ENCODE measurements at places on chromosomes 5 and 9.

- no peak for DNase-seq
Observed at GRCh38 chr9:85443190-85443598, 298.6 kb downstream of the AGTPBP1 start.

GRCh38 chr9:137281345-137282116 lies 4.0 kb downstream of the TOR4A start:
- DNase-seq: no peak

GRCh38 chr5:139150367-139150999 lies 47.7 kb downstream of the SIL1 start:
- no peak for DNase-seq

DNA sequence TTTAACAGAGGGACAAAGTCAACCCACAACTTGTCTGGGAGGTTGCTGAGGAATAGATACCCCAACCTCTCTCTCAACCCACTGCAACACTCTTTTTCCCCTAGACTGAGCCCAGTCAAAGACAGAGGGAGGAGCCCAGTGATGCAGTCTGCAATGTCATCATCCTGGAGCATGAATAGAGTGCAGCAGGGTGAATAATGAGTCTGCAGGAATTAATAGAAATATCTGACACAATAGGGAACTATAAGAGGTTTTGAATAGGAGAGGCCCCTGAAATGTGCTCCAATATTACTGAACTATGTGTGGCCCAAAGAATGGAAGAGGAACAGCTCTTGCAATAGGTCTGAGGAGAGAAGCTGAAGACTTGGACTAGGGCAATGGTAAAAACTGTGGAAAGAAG lies 59.1 kb downstream of the PDCD1LG2 start:
- DNase-seq: peak; percentile 65

DNA sequence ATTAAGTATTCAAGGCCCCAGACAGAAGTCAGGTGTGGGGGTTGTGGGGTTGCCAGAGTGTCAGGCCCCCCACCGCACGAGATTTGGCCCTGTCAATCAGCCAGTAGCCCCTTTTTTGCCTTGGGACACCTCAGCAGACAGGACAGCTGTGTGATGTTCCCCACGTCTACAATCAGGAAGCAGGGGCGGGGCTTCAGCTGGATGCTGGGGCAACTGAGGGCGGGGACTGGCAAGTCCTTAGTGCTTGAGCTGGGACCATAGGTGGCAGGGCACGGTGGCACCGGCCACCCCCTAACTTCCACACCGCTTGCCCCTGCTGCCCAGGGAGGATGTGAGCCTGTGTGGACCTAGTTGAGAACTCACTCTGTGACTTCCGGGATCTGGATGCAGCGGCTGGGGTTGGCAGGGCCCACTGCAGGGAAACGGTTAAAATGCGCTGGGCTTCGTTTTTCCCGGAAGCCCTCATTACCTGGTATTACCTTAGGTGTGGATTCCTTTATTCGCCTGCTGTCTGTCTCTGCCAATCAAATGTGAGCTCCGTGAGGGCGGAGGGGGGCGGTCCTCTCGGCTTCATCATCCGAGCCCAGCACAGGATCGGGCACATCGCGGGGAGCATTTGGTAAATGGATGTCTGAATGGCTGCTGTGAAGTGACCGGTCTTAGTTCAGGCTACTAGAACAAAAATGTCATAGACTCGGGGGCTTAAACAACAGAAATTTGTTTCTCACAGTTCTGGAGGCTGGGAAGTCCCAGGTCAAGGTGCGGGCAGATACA lies 7.5 kb upstream of the GTF3C5 start:
- peak; percentile 83 for DNase-seq

DNA sequence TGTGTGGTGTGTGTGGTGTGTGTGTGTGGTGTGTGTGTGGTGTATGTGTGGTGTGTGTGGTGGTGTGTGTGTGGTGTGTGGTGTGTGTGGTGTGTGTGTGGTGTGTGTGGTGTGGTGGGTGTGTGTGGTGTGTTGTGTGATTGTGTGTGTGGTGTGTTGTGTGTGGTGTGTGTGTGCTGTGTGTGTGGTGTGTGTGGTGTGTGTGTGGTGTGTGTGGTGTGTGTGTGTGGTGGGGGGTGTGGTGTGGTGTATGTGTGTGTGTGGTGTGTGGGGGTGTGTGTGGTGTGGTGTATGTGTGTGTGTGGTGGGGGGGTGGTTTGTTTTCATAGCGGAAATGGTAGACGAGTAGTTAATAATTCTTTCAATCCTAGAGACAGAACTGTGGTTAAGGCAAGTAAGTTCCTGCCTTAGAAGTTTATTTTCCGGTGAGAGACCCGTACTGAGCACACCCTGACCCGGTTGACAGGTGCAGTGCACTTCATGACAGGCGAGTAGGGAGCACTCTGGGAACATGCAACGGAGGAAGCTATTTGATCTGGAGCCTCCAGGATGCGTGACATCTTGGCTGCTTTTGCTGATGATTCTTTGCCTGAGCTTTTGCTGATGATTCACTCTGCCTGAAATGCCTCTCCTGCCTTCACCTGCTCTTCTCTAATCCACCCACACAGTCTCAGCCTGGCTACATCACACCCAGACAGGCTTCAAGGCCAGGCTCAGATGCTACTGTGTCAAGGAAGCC lies 21.7 kb upstream of the FAT2 start:
- no peak for DNase-seq

DNA sequence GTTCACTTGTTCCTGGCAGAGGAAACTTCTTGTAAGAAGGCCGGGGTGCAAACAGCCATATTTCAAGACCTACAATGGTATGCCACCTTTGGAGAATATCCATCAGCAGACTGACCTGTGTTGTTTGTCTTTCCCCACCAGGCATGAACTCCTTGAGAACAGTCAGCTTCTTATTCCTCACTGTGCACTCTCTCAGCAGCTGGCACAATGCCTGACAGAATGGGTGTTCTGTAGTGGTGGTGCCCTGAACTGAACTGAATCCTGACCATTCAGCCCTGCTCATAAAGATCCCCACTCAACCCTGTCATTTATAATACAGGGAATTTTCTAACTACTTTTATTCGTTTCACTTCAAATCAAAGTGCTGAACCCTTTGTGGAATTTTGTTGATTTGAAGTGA lies 206.9 kb downstream of the COX7C start:
- no peak for DNase-seq

DNA sequence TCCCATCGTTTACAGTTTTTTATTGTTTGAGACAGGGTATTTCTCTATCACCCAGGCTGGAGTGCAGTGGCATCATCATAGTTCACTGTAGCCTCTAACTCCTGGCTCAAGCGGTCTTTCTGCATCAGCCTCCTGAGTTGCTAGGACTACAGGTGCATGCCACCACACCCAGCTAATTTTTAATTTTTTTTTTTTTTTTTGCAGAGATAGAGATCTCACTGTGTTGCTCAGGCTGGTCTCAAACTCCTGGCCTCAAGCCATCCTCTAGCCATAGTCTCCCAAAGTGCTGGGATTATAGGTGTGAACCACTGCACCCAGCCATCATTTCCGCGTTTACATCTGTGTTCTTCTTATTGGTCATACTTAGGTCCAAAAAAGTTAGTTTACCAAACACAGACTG lies 53.6 kb downstream of the FSD1L start:
- no peak for DNase-seq

DNA sequence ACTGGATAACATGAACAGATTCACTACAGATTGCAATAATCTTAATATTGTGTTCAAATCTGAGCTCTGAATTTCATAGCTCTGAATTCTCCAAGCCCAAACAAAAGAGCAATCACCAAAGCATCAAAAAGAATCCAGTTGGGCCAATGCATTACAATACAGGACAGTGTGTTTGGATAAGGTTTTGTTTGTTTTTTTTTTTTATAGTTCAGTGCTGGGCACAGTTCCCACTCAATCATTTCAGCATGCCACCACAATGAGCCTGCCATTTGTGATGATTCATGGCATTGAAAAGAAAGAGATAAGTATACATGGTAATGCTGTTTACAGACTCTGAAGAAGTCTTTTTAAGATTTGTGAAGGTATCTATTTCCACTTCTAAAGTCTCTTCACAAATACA lies 1.7 kb upstream of the HTR1A start:
- DNase-seq: no peak

DNA sequence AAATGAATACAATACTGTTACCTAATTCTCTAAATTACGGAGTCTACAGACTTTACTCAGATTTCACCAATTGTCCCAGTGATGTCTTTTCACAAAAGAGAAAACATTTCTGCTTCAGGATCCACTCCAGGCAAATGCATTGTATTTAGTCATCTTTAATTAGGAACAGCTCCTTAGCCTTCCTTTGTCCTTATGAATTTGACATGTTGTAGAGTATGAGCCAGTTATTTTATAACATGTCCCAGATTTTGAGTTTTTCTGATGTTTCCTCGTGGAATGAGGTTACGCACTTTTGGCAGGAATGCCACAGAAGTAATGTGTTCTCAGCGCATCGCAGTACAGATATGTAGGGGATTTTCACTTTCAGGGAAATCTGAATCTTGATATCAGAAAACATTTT lies 10.5 kb downstream of the HABP4 start:
- no peak for DNase-seq

DNA sequence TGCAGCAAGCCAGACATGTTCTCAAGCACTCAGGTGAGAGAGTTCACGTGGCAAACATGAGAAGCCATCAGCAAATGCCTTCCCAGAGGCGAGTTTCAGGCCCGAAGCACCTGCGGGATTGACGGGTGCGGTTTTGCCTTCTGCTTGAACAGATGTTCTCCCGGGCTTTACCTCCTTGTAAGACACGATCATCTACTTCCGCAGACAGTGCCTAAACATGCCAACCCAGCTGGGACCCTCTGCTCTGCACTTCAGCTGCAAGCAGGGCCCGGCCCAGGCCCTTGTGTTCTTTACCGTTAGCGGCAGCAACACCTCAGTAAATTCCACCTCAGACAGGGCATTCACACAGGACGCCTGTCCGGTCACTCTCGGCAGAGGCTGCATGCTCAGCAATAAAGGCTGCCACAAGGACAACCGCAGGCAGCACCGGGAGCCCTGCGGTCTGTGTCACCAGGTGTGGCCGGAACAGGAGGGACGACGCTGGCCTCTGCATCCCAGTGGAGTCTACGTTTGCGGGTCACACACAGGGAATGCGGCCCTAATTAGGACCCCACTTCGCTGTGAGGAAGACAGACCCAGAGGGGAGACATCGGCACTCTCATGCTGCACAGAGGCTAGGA lies 139.6 kb downstream of the ROR2 start:
- no peak for DNase-seq

DNA sequence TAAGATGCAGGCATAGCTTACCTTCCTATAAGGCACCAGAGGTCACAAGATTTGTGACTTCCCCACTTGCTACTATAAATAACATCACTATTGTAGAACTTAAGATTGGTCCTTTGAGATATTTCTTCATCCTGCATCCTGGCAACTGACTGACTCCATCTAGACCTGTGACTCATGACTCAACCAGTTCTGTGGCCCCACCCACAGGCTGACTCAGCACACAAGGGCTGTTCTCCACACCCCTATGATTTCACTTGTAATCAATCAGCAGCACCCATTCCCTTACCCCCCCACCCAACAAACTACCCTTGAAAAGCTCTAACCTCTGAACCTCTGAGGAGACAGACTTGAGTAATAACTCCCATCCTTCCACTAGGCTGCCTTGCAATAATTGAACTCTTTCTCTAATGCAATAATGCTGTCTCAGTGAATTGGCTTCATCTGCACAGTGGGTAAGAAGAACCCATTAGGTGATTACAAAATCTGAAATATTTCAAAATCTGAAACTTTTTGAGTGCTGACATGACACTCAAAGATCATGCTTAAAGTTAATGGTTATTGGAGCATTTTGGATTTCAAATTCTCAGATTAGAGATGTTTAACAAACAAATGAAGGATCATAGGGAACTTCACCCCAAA lies 296.7 kb downstream of the ARL15 start:
- DNase-seq: peak; percentile 54

GRCh38 chr9:14992081-14992480 lies 81.9 kb upstream of the FREM1 start:
- DNase-seq: peak; percentile 51

DNA sequence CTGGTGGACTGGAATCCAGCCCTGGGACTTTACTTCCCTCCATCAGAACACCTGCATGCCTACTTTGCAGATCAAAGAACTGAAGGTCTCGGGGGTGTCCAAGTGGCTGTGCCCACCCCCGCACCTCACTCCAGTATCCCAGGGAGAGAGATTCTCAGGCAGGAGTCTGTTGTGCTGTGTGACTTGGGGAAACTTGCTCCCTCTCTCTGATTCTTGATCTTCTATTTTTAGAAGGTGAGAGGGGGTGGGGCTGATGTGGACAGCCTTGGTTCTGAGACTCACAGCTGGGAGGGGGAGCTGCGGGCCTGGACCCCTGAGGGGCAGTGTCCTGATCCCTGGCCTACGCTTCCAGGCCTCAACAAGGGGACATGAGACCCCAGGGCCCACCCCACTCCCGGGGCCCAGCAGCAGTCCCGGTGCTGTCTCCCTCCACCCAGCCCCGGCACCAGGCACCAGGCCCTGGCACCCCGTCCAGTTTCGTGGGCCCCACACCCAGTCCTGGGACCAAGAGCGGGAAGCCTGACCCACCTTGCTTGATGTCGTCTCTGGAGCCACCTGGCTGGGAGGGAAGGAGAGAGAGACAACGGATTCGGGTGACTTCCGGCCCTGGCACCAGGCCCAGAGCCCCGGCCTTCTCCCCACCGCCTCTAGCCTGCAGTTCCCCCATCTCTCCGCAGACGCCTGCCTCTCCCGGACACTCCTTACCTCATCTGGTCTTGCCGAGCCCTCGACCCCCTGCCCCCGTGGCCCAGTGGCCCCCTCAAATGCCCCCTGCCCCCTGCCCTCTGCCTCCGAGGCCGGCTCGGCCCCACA lies 74.0 kb upstream of the SPTLC1 start:
- DNase-seq: no peak

- DNase-seq: no peak
Observed at GRCh38 chr5:16855485-16855884, 80.6 kb downstream of the MYO10 start.

DNA sequence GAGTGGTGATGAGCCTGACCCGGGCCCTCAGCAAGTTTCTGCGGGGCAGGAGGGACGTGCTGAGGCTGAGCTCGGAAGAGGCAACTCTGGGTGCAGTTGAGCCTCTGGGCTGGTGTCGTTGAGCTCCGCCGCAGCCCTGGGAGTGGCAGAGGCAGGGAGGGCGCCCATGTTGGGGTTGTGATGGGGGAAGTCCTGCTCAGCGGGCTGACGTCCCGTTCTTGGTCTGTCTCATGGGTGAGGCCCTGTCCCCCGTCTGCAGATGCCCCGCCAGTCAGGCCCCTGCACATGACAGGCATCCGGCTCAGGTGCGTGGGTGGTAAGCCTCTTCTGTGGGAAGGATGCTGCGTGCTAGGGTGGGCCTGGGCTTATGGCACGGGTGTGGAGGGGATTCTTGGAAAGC lies 64.3 kb downstream of the RXRA start:
- DNase-seq: no peak

DNA sequence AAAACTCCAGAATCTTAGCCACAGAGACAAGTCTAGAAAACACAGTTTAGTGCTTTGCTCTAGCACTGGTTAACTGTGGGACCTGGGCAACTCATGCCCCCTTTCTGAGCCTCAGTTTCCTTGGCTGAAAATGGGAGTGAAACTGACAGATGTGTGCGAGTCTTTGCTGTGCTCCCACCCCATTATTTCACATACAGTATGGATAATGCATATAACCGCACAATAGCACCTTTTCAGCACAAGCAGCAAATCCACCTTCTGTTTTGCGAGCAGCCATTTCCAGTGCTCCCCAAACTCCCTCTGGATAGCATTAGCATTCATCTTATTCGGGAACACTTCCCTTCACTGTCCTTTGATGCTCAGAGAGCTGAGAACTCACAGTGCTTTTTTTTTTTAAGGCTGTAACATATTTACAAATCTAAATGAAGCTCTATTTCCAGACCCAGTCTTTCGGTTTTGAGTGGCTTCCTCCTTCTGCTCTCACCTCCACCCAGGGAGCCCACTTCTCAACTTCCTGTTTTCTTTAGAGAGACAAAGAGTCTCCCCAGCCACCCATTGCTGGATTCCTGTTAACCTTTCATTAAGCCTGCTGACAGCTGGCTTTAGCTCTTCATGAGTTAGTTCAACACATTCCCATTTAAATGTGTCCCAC lies 49.2 kb downstream of the TIMD4 start:
- DNase-seq: peak; percentile 24

Data from hematopoietic multipotent progenitor cell treated with erythropoietin and hydrocortisone succinate and interleukin-3 and kit ligand, for 6 days (in vitro differentiated cells).